BJ (cell line): ENCODE measurements at places on chromosomes 7 and 10.

DNA sequence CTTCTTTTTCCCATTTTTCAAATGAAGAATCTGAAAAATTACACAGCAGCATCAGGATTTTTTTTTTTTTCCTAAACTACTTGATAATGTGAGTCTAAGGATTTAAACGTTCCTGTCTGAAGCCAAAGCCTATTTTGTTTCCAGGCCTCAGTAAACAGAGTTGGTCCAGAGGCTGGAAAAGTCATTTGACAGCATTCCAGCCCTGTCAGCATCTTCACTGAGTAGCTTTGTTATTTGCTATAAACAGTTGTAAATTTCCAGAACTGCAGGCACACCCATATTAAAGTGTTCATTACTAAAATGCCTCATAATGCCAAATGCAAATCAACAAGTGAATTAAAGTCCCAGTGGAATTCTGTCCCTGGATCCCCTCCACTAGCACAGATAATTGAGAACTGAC, 35.5 kb upstream of the KMT2E start:
- no peak for DNase-seq

- DNase-seq = no peak
These were observed 527.6 kb upstream of the SORCS1 start for GRCh38 chr10:107692072-107692471.

GRCh38 chr7:1638215-1638661, 31.8 kb upstream of the ELFN1 start:
- no peak for DNase-seq

- no peak for DNase-seq
These were observed 992 bp upstream of the IGF2BP3 start for GRCh38 chr7:23471106-23471859.

GRCh38 chr7:35258125-35258867, 4.4 kb upstream of the TBX20 start:
- DNase-seq = no peak

DNA sequence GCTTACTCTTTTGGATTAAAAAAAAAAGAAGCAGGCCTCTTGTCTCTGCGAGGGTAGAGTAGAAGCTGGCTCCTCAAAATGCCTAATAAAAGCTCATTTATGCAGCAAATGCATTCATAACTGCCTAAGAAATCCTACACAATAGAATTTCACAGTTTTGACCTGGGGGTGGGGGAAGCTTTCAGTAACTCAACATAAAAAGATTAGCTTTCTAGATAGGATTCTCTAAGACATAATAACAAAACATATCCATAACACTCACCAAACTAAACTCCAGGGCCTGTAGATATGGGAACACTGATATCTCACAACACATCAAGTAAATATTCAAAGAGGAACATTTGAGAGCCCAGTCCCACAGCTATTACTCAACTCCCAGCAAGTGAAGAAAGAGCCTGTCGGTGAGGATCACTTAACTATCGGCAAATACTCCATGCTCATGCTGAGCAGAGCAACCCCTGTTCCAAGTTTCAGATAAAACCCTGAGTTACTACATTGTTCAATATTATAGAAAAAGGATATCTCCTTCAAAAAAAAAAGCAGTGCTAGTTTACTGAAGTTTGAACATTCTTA, 88.1 kb downstream of the COBL start:
- no peak for DNase-seq

- no peak for DNase-seq
These were observed 102.4 kb upstream of the LRGUK start for GRCh38 chr7:134024739-134025138.

- no peak for DNase-seq
These were observed 19.4 kb downstream of the GSTO2 start for GRCh38 chr10:104288355-104288754.

GRCh38 chr10:117382861-117383260, 7.6 kb upstream of the PDZD8 start:
- no peak for DNase-seq

DNA sequence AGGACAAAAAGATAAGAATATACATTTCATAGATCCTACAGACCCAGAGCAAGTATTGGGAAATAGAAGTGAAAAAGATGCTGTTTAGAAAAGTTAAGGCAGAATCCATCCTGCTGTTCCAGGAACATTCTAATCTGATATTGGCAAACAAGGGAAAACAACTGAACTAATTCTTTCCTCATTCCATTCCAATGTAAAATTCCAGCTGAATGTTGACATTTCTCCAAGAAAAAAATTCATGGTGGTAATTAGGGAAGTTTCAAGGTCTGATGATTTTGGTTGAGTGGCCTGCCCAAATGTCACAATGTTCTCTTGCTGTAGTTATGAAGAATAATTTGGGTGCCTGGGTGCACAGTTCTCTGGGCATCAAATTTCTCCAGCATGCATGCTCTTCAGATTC, 15.2 kb downstream of the PIP start:
- no peak for DNase-seq

GRCh38 chr10:84391326-84391725, 62.9 kb downstream of the CCSER2 start:
- DNase-seq = no peak

- no peak for DNase-seq
These were observed 74.9 kb upstream of the NRBF2 start for GRCh38 chr10:63058236-63058635.

DNA sequence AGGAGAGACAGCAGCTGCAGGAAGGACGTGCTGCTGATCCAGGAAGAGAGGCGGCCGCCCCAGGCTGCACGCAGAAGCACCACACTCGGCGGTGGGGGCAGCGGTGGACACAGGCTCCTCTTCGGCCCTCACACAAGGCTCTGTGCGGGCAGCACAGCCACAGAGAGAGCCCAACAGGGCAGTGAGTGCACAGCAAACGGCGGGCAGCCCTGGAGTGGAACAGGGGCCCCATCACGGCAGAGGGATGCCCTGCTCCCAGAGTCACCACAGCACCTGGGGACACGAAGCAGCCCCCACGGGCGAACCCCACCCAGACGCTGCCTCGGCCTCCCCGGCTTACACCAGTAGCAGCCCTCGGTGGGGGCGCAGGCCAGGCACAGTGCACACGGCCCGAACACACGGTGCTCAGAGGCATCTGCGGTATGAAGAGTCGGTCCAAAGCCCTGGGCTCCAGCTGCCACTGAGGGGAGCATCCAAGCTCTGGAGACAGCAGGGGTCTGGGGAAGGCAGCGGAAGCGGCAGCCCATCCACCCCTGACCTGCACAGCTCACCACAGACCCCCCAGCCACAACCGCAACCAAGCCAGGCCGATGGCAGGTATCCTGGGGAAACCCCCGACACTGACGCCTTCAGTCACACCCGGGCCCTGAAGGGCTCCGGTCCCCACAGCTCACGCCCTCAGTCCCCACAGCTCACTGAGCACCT, 16.8 kb downstream of the NUDT1 start:
- no peak for DNase-seq

DNA sequence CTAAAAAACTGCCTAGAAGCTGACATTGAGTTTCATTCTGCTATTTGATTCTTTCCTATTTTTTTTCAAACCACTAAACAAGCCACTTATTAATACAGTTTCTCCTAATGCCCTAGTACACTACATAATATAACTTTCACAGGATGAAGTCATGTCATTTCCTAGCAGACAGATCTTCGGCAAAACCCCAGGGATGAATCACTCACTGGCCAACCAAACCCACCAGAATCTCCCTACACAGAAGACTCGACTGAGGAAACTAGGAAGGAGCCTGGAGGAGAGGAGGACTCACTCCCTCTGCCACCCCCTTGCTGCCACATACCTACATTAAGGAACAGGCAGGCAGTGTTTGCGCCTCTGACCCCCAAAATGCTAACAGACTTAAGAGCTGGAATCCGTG, 33.4 kb downstream of the XPNPEP1 start:
- DNase-seq = no peak

DNA sequence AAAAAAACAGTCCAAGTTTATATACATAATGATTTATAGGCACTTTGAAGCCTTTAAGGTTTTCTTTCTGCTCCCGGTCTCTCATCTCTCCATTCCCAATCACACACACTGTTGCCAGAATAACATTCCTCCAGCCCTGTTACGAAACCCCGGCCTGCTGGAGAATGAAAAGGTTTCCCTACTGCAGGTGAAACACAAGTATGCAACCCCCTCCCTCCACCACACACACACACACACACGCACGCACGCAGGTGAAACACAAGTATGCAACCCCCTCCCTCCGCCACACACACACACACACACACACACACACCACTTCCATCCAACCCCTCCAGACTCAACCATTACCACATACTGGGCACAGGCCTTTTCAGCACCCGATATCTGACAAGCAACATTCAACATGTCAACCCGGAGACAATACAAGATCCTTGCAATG, 87.5 kb downstream of the PARD3 start:
- no peak for DNase-seq

DNA sequence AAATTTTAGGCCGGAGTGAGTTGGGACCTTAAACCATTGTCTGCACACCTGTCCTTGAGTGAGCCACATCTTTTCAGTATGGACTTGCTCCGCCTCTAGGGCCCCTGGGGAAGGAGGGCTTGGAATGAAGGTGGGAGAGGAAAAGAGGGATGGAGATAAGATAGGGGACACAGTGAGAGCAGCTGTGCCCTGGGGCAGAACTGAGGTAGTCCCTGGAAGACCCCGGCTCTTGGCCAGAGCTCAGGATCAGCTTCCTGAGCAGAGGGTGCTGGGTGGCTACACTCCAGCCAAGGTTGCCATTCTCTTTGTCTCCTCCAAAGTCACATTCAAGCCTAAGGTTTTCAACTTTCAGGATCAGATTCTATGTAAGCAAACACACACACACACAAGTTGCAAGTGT, 82.0 kb downstream of the MKI67 start:
- DNase-seq = no peak

- no peak for DNase-seq
These were observed 327.2 kb downstream of the KCNMA1 start for GRCh38 chr10:77310288-77310840.

DNA sequence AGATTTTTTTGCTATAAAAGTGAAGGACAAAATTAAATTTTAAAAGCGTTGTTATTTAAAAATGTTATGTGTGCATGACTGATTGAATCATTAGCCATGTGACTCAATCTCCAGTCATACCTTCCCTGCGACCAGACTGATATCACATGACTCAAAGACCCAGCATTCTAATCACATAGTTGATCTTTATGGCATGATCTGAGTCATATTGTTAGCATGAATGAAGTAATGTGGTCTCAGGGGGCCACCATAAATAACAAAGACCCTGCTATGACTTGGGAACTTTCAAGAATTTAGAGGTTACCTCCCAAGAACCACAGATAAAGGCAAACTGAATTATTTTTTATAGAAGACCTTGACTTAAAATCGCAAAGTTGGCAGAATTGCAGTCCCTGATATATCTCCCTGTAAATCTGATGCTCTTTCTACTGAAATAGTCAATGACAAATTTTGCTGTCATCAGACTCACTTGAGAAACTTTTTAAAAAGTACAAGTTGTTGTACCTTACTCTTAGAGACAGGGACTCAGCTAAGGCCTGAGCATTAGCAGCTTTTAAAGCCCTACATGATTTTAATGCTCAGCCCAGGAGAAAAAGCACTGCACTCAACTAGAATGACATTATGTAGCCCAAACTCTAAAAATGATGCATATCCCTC, 717.3 kb downstream of the XPNPEP1 start:
- peak; percentile 91 for DNase-seq

- no peak for DNase-seq
These were observed 32.6 kb downstream of the PWWP2B start for GRCh38 chr10:132429281-132430230.

- no peak for DNase-seq
These were observed 52.3 kb upstream of the ENO4 start for GRCh38 chr10:116796910-116797513.

- DNase-seq = no peak
These were observed 152.4 kb downstream of the RNF133 start for GRCh38 chr7:122546496-122546895.

DNA sequence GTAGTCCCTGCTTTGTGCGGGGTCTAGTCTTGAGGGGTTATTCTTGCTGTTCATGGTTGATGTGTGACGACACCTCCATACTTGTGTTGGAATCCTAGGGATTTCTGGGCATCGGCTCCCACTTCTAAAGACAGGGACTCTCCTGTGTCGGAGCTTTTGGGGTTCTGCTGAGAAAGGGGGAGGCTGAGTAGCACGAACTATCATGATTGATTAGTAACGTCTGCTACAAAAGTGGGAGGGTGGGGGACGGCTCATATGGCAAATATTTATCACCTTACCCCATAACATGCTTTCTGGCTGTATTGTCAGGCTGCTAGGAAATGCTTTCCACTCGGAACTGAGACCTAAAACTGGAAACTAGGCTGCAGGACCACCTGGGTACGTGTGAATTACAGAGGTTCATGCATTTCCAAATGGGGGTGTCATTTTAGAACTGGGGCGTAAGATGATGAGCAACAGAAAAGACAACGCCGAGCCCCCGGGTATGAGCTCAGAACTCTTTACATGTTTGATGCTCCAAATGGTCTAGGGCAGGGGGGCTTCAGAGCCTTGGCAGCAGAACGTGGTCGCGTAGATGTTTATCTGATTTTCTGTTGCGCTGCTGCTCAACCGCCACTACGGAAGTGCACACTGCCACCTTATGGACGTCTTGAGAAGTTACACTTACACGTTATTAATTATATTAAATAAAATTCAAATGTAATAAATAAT, 15.1 kb upstream of the NME8 start:
- DNase-seq = no peak

- DNase-seq = no peak
These were observed 1.5 kb downstream of the PDCD4 start for GRCh38 chr10:110872984-110873923.

DNA sequence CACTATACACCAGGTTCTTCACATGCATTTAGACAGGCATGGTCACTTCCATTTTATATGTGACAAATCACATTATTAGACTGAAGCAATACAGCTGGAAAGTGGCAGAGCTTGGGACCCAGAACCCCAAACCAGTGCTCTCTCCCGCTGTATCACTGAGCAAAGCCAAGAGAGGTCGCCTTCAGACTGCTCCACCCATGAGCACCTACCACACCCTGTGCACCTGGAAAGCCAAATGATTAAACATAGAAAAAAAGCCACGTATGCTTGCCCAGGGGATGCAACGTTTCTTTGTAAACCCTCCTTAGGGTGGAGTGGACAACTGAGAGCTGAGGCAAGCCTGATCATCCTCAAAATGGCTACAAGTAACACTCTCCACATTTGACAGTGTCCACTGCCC, 72.5 kb downstream of the CCDC6 start:
- DNase-seq = no peak

GRCh38 chr7:93821463-93821862, 69.1 kb downstream of the TFPI2 start:
- DNase-seq = no peak

- no peak for DNase-seq
These were observed 151.1 kb downstream of the CXCL12 start for GRCh38 chr10:44233561-44234482.

DNA sequence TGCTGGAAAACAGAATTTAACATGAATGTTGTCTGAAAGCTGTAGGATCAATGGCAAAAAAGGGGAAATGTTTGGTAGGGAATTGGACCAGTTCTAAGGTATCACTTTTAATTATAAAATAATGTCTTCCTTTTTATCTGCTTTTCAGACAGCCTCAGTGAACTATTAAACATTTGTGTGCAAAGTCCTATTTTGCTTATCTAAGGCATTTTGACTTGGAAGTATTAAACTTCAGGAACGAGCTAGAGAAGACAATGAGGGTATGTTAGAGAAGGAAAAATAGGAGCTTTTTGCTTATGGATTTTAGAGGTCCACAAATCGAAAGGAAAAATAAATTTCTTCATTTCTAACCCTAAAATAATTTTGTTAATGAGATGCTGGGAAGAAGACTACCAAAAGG, 63.3 kb downstream of the PODXL start:
- no peak for DNase-seq
